ENCODE measurements at places on chromosomes 2 and 18.
A peak's percentile ranks its signal among the peaks of the same experiment; 100 is the strongest.

DNA sequence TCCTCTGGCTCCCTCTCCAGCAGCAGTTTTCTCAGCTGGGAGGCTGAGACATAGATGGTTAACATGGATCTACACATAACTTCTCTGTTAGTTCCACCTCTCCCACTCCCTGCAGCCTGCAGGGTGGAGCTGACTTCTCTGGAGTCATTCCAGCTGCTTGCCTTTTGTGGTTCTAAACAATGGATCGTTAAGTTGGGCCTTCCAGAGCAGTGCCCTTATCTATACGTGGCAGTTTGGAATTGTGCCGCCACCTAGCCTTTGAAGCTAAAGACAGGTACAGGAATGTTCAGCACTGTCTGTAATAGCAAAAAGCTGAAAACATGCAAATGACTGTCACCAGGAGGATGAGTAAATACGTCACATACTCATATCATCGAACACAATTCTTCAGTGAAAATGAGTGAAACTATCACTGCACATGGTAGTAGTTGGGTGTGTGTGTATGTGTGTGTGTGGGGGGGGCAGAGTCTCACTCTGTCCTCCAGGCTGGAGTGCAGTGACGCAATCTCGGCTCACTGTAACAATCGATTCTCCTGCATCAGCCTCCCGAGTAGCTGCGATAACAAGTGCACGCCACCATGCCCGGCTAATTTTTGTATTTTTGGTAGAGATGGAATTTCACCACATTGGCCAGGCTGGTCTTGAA is 50.3 kb downstream of the SH2D6 start:
- DNase-seq, result peak; percentile 21

GRCh38 chr18:33375829-33376228 is 64.7 kb downstream of the CCDC178 start:
- DNase-seq, result no peak

DNA sequence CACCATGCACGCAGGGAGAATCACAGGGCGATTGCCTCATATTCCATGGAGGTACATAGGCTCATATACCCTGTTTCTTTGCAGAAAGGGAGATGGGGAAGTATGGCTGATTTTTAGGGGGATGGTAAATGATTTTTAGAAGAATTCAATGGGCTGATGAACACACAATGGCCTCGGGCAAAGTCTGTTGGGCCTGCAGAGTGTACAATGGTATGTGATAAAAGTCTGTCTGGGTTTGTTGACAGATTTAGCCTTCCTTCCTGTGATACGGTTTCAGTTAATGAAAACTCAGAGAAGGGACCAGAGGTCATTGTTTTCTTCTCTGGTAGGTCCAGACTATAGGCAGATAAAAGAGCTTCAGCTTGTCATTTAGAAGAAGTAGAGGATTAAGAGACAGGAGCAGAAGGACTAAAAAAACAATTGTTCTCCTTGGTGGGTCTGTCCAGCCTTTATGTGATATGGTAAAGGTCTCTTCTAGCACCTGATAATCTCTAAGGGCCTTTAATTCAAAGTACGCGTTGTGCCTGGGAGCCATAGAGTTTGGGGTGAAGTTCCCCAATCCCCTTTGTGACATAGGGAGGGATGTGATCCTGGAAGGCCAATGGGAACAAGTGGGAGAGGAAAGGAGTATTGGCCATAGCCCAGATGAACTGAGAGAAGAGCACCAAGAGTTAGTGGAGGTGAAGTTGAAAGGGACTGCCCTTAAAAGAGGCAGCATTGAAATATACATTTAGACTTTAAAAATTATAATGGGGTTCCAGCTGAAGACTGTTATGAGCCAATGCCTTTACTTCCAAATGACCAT is 107.5 kb upstream of the SERPINE2 start:
- no peak for DNase-seq

- no peak for DNase-seq
These were observed 1.5 kb downstream of the SLC39A10 start for GRCh38 chr2:195658541-195658890.

GRCh38 chr2:226307487-226308322 is 491.9 kb downstream of the IRS1 start:
- DNase-seq, result no peak

GRCh38 chr2:240557101-240557751 is 562 bp downstream of the ANKMY1 start:
- peak; percentile 54 for DNase-seq

- DNase-seq, result no peak
These were observed 43.6 kb downstream of the SF3B1 start for GRCh38 chr2:197391220-197391717.

DNA sequence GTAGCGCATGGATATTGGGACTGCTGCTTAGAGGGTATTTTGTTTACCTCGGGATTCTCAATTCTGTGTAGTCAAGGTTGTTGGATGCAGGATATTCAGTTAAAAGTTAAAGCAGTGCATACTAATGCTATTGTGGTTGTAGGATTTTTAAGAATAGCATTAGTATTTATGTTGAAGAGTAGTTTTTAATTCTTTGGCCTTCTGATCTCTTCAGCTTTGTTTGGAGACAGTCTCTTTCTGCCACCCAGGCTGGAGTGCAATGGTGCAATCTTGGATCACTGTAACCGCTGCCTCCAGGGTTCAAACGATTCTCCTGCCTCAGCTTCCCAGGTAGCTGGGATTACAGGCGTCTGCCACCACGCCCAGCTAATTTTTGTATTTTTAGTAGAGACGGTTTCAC is 1.5 kb downstream of the RHBDD1 start:
- no peak for DNase-seq

- no peak for DNase-seq
These were observed 39.8 kb downstream of the NUP35 start for GRCh38 chr2:183163821-183164649.

GRCh38 chr18:76984193-76985155 is 148.1 kb downstream of the MBP start:
- DNase-seq, result peak; percentile 45

- DNase-seq, result no peak
These were observed 78.1 kb upstream of the FAM110C start for GRCh38 chr2:124241-124880.

DNA sequence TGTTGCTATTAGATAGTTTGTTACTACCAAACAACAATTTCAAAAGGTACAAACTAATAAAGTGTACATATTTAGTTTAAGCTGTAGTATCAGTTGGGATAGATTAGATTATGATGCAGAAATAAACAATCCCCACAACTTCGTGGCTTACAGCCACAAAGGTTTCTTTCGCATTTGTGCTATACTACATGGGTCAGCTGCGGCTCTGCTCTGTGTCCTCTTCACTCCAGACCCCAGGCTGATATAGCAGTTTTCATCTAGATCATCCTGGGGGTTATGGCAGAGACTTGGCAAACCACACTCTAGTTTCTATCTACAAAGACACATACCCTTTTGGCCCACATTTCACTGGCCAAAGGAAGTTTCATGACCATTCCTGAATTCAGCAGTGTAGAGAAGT is 108.0 kb upstream of the SP5 start:
- no peak for DNase-seq

GRCh38 chr18:35361570-35362321 is 15.4 kb downstream of the ZNF396 start:
- DNase-seq, result no peak

- DNase-seq, result no peak
These were observed 272.5 kb downstream of the DSEL start for GRCh38 chr18:67243799-67244587.

DNA sequence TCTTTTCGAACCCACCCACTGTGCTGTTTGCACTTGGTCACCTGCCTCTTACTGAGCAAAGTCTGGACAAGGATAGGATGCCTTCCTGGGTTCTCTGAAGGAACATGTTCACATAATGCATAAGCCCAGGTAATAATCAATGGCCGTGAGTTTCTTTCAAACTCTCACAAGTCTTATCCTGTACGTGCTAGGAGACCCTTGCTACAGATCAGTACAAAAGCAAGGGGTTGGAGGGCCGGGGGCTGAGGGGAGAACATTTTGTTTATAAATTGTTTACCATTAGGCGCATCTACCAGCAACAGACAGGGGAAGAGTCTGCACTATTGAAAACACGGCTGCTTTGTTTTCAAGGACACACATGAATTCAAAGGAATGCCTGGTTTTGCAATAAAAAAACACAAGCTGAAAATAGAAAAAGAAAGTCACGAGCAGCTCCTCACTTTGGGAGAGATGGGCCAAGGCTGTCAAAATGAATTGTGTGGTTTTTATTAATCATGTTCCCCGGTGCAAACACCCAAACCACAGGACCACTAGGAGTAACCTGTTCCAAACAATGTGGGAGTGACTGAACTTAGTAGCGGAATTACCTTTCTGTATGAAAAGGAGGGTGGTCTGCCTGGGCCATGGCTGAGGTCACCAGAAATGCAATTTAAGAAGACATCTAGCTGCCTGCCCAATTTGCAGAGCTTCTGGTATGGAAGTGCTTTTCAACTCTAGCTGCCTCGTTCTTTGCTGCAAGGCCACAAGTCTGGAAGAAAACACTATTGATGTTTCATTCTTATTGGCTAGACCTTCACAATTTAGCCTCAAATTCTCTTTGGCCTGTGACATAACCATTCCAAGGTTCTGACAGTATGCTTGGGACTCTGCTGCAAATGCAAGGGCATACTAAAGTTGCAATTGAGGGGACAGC is 73.5 kb downstream of the CCBE1 start:
- no peak for DNase-seq

DNA sequence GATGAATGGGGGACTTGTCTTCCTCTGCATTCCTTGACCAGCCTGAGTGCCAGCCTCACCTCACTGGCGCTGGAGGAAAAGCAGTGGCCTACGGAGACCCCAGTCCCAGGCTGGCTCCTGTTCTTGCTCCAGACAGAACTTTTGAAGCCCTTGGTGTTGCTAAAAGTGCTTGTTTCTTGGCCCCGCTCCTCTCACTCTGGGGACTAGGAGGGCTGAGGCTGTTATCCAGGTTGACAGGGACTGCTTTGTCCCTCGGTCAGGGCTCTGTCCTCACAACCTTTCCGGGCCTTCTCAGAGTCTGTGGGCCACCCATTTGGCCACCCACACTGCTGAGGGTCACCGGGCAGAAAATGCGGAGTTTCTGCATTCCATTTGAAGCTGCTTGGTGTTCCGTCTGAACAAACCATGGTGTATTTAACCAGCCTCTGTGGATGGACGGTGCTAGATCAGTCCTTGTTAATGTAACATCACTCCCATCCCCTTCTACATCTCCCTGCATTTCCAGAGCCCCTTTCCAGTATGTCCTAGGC is 25.6 kb downstream of the B3GNT7 start:
- no peak for DNase-seq

- DNase-seq, result no peak
These were observed 79.8 kb downstream of the C1QL2 start for GRCh38 chr2:119078796-119079195.

- no peak for DNase-seq
These were observed 199.8 kb downstream of the ZFP36L2 start for GRCh38 chr2:43026426-43027096.

DNA sequence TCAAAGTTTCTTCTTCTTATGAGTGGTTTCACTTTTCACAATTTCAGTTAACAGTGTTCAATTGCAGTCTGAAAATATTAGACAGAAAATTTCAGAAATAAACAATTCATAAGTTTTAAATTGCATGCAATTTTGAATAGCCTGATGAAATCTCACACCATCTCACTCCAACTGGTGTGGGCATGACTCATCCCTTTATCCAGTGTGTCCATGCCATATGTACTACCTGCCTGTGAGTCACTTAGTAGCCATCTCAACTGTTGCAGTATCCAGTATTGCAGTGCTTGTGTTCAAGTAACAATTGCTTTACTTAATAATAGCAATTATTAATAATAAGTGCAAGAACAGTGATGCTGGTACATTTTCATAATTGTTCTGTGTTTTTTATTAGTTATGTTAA is 1202.5 kb downstream of the DSC3 start:
- DNase-seq, result no peak

- no peak for DNase-seq
These were observed 557.5 kb downstream of the ARHGAP15 start for GRCh38 chr2:143686585-143687164.

DNA sequence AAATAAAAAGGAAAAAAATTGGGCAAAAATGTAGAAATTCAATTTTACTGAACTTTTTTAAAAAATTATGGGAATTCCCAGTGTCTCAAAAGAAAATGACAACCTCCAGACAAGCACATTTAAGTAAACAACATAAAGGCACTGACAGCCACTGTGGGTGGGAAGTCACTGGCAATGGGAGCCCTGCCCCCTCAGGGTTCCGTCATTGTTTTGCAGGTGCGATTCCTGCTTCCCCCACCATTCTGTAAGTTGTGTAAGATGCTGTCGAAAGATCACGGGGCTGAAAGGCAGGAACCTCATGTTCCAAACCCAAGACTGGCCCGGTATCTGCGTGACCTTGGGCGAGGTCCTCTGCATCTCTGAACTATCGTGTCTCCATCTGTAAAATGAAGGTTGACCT is 15.8 kb upstream of the ASPRV1 start:
- DNase-seq, result no peak

DNA sequence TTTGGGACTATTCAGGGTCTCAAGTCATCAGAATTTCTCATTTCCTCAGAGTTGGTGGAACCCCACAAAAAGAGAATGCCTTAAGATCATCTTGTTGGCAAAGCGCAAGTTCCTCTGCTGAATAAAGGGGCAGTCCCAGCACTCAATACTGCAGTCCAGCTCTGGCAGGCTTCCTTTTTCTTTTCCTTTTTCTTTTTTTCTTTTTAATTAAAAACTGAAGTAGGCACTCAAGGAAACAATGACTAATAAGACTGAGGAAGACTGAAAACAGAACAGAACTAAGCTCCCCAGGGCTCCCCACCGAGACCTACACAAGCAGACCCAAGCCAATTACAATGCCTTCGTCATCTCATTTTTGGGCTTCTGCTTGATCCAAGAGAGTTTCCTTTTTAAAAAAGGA is 82.0 kb downstream of the STK39 start:
- DNase-seq, result no peak

DNA sequence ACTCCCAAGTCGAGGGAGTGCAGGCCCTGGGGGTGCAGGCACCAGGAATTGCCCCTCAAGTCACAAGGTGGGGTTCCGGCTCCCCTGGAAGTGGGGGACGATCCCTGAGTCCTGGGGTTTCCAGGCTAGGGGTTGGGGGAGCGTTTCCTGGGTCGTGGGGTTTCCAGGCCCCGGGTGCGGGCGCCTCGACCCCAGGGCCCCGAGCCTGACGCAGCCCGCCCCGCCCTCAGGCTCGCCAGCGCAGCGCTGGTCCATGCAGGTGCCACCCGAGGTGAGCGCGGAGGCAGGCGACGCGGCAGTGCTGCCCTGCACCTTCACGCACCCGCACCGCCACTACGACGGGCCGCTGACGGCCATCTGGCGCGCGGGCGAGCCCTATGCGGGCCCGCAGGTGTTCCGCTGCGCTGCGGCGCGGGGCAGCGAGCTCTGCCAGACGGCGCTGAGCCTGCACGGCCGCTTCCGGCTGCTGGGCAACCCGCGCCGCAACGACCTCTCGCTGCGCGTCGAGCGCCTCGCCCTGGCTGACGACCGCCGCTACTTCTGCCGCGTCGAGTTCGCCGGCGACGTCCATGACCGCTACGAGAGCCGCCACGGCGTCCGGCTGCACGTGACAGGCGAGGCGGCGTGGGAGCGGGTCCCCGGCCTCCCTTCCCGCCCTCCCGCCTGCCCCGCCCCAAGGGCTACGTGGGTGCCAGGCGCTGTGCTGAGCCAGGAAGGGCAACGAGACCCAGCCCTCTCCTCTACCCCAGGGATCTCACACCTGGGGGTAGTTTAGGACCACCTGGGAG is 12.0 kb downstream of the SIGLEC15 start:
- DNase-seq, result peak; percentile 82

GRCh38 chr2:9758741-9759140 is 84.5 kb upstream of the TAF1B start:
- no peak for DNase-seq
